NCI-H524 treated with DMSO at 0.1 percent for 48 hours (cell line): ENCODE measurements at places on chromosomes 2 and 18.

- DNase-seq: no peak
These were observed 895 bp upstream of the GLS start for GRCh38 chr2:190879474-190880377.

GRCh38 chr2:72347081-72347480 lies 199.4 kb upstream of the CYP26B1 start:
- no peak for DNase-seq

GRCh38 chr18:48956356-48956755 lies 5.6 kb upstream of the SMAD7 start:
- DNase-seq: no peak

DNA sequence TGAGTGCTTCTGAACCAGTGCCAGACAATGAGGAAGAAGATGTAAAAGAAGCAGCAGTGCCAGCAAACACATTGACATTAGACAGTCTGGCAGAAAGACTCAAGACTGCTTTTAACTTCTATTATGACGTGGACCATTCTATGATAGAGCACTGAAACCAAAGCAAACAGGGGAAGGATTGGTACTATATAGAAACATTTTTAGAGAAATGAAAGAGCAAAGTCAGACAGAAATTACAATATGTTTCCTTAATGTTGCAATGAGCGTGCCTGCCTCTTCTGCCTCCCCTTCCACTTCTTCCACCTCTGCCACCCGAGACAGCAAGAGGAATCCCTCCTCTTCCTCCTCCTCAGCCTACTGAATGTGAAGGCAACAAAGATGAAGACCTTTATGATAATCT lies 39.7 kb downstream of the DHX57 start:
- no peak for DNase-seq

DNA sequence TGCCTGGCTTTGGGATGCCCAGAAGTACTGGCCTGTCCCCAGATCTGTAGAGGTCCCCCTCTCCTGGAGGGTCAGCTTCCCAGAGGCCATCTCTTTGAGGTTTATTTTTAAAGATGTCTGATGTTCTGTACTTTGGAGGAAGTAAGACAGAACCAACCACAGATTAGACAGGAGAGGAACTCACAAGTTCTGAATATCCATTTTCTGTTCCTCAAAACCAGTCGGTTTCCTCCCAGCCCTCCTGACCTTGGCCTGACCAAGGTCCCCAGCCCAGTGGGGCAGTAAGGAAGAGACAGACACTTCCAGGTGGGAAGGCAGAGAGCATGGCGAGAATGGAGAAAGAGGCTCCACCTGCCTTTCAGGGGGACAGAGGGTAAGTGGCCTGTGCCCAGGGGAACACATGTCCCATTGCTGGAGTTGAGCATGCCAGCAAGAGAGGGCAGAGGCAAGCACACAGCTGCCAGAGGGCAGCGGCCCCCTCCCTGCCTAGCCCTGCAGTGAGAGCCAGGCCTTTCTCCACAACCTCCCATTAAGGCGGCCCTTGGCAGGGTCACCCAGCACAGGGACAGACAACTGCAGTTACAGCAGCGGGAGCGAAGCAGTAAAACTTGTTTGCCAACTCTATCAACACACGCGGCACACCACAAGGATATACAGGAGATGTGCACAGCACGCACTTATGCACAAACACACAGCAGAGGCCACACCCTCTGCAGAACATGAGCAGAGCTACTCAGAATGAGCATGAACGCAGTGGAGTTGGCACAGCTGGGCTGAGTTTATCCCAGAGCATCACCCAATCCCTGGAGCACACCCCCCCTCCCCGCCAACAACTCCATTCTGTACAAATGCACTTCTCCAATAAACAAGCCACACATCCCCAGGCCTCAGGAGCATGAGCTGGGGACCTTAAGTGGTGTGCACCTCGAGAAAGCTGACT lies 18.5 kb upstream of the SEMA4C start:
- no peak for DNase-seq

GRCh38 chr2:206218796-206219499 lies 55.5 kb upstream of the ZDBF2 start:
- no peak for DNase-seq

DNA sequence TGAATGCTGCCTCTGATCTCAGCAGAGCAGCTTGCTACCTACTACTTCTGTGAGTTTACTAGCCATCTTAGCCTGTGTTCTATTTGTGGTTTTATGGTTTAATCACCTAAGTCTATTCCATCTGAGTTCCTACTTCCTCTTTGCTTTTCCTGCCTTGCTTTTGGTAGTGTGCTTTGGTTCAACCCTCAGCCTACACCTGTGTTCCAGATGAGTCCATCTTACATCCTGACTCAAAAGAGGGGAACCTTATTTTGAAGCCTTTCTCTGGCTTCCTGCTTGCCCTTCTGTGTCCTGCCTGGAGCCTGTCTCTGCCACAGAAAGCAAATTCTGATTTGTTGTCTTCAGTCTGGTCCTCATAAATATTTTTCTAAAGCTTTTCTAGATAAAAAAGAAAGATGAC lies 530.3 kb upstream of the MEX3C start:
- no peak for DNase-seq

- DNase-seq: no peak
These were observed 14.1 kb downstream of the SLC66A3 start for GRCh38 chr2:11169333-11169732.

DNA sequence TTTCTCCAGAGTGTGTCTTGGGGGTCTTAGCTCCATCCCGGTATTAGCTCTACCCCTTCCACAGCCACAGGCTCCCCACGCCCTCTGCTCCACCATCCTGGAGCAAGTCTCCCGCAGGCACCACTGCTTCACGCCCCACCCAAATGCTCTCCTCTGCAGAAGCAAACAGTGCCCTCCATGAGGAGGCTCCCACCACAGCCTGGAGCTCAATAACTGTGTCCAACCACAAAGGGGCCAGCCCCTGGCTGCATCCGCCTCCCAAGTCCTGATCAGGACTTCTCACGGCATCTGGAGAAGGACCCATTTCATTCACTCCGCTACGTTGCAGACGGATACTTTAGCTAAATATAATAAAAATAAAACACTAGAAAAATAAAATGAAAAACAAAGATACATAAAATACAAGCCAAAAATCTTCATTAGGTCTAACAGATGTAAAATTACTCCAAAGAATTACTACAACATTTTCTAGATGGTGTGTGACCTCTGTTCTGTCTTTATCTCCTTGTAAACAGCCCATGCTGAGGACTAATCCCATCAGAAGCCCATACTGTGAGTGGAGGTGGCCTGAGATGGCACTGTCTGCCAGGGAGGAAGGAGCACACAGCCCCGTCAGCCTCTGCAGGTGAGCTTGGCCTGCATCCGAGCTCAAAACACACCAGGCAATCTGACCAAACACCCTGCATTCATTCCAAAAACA lies 210.8 kb upstream of the RAB6C start:
- no peak for DNase-seq

- DNase-seq: no peak
These were observed 7.6 kb upstream of the BOK start for GRCh38 chr2:241550616-241551580.
